ENCODE measurements at places on chromosomes 2 and 18. TPM values are rescaled to one million over a fixed set of nuclear protein-coding genes. Genes with fewer than 3 reads are reported as not detected.

Gene CDH19
- 1.3 TPM for polyA plus RNA-seq

Gene NOSTRIN
- polyA plus RNA-seq: 36.1 TPM

Gene OSBPL6
- 5.8 TPM for polyA plus RNA-seq

Gene UGT1A4
- not detected for polyA plus RNA-seq

Gene PAIP2B
- polyA plus RNA-seq: 19.7 TPM

Gene ANKRD62
- polyA plus RNA-seq: 0.20 TPM

Gene TGOLN2
- 126 TPM for polyA plus RNA-seq

Gene ASB18
- not detected for polyA plus RNA-seq

Gene RAB6C
- polyA plus RNA-seq: 1.7 TPM

Gene SLC23A3
- 17.3 TPM for polyA plus RNA-seq

Gene PIAS2
- polyA plus RNA-seq: 29.4 TPM

Gene DNAJC5G
- polyA plus RNA-seq: 1.1 TPM

Gene CROCC2
- 0.05 TPM for polyA plus RNA-seq

Gene BOK
- polyA plus RNA-seq: 24.8 TPM

Gene WDR12
- 112 TPM for polyA plus RNA-seq

DNA sequence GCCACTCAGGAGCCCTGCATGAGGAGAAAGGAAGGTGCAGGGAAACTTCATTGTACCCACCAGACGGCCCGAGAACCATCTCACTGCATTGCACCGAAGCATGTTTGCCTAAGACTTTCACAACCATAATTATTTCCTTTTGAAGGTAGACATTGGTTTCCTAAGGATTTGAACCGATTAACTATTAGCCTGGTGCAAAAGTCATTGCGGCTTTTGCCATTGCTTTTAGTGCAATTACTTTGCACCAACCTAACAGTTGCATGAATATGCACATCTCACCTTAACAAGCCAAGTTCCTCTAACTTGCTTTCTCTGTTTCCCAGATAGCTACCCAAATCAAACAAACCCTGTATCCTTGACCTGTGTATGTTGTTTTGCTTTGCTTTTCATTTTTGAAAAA lies 516.3 kb upstream of the ID2 start:
- DNase-seq: no peak

GRCh38 chr2:48445091-48445725 lies 84.7 kb upstream of the STON1 start:
- no peak for DNase-seq

DNA sequence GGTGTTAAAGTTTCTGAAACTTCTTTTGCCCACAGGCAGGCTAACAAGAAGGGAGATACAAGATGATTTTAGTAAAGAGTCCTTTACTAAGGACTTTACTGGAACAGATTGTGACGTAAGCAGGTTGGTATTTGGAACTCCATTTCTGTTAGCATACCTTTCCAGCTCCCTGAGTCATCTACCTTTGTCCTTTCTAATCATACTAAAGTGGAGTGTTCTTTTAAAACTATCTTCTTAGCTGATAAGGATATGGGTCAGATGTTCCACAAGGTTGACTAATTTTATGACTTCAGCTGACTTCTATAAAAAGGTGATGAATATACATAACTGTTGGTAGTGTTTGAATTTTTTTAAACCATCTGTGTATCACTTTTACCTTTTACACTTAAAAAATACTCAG lies 21.1 kb downstream of the UGP2 start:
- DNase-seq: no peak

DNA sequence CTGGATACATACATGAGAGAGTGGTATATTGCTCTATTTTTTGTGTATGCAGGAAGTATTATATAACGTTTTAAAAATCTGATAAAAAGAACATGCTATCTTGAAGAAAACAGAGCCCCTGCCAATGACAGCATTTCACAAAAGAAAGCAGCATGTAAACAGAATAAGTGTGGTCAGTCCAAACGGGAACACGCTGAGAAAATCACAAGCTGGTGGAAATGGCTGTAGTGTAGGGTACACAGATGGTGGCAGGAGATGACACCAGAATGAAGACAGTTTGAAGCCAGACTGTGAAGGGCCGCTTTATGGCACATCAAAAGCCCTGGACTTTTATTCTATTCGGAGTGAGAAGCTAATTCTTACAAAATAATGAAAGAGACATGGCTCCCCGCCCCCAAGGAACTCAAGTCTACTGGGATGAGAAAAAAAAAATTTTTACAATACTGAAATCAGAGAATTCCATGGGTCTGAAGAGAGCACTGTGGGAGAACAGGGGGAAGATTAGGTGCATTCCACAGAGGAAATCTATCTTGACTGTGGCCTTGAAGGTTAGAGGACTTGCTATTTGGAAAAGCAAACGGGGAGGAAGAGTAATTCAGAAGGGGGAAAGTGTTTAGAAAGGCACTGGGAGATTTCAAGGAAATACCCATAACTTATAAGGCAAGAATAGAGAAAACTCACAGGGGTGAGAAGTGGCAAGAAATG lies 217.7 kb upstream of the SMAD7 start:
- no peak for DNase-seq

DNA sequence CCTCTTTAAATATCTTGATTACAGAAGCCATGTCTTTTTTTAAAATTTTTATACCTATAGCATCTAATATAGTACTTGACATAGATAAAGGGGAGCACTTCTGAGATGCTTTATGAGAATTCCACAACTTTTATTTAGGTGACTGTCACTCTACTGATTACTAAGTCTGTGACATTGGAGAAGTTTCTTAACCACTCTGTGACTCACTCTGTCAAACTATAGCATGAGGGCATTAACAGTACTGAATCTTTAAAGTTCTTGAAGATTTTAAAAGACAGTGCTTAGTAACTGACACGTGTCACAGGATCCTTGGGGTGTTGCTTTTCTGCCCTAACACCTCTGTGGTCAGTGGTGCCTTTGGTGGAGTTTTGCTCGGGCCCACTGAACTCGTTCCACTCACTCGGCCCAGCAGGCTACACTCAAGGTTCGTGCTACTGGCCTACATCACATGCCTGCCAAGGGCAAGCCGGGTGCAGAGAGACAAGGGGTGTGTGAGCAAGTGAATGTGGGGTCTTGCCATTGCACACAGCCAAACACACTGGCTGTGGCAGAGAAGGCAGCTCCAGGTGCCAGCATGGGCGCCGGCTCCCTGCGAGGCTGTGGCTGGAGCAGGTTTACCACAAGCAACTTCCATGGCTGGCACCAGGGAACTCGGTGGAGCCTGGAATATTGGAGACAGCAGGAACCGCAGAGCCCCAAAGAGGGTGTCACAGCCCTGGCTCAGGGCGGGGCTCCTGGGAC lies 734.0 kb upstream of the CDH7 start:
- no peak for DNase-seq

- no peak for DNase-seq
Observed at GRCh38 chr18:63022429-63023022, 297.0 kb downstream of the BCL2 start.

DNA sequence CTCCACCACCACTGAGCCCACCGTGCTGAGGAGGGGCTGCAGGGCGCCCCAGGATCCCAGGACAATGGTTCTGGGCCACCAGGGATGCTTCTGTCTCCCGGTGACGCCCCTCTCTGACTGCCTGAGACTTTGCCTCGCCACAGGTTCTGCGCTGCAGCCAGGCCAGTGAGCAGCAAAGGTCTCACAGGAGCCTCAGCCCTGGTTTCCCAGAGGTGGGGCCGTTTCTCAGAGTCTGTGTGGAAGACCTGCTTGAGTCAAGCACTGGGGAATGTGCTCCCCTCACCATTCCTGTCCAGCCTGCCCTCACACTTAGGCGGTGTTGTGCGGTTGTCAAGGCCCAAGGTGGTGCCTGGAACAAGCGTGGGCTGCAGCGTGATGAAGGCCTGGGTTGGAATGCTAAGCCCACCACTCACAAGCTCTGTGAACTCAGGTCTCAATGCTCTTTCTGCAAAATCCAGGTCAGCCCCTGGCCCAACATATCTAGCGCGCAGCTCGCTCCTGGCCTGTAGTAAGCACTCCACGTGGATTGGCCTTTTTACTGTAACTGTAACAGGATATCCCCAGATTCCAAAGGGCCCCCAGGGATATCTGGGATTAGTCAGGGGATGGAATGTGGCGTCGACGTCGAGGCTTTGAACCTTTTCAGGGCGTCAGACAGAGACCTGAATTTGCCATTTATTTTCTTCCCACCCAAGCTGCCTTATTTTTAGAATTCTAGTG lies 47.6 kb downstream of the PLB1 start:
- no peak for DNase-seq

- DNase-seq: no peak
Observed at GRCh38 chr2:101729521-101730190, 32.1 kb downstream of the MAP4K4 start.

DNA sequence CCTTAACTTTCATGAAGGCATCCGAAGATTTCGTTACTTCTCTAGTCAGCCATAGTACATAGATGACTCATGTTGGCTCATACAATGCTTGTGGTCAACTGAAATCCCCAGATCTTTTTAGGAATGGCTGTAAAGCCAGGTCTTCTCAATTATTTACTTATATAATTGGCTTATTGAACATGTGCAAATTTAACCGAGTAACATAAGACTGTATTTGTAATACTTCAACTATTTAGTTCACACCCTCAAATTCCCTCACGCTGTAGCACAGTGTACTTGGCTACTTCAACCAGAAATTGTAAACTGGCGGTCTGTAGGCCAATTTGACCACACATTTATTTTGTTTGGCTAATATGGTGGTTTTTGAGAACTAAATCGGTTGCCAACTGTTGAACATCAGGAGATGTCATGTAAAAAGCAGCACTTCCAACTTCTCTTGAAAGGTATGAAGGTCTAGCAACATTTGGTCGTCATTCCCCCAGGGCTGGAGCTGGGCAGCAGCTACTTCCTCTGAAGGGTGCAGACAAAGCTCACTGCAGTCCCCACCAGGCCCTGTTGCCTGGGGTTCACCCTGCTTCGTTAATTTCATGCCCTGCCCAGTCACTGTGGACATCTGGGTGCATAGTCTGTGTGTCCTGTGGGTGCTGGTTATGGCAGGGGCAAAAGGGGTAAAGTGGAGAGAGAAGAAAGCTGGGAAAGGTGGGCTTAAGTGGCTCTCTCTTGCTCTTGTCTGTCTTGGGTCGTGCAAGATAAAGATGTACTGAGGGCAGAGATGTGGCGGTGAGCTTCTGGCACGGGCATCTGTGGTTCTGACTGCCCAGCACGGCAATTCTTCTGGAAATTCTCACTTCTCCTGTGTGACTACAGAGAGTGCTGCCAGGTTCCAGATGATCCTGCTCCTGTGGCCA lies 3.2 kb upstream of the SH3RF3 start:
- DNase-seq: no peak

- no peak for DNase-seq
Observed at GRCh38 chr2:151906633-151906998, 78.4 kb upstream of the ARL5A start.

- no peak for DNase-seq
Observed at GRCh38 chr2:43062058-43062457, 164.3 kb downstream of the ZFP36L2 start.

DNA sequence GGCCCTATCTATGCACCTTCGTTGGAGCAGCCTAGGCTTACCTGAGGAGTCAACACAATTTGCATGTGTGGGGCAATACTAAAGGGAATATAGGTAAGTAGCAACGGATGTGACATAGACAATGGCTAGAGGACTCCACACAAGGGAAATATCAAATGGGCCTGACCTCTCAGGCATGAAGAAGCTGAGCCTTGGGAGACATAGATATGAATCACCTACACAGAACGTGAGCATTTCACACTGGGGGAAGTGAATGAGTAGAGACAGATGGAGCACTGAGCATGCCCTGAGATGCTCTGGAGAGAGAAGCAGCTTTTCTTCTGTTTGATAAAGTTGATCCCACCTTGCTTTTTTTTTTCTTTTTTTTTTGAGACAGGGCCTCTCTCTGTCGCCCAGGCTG lies 97.9 kb downstream of the ATL2 start:
- no peak for DNase-seq

DNA sequence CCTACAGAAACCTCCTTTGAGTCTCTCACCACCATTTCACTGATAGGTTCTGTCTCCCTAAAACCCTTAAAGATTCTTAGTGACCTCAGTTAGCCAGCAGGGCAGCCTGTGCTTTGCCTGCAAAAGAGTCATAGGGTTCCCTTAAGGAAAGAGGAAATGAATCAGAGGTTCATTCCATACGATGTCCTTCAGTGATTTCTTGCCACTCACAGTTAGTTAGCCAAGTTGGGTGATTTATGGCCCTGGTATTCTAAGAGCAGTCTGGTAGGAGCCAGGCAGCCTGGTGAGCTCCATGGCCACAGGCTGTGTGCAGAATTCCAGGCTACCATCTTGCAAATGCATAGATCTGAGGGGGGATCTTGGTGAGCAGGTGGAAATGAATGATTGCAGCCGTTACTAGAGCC lies 18.7 kb upstream of the CCBE1 start:
- no peak for DNase-seq

- no peak for DNase-seq
Observed at GRCh38 chr18:27372386-27372785, 187.3 kb upstream of the CHST9 start.

GRCh38 chr2:141728886-141729285 lies 401.9 kb downstream of the LRP1B start:
- DNase-seq: no peak

GRCh38 chr2:123493687-123494086 lies 531.4 kb upstream of the CNTNAP5 start:
- no peak for DNase-seq

GRCh38 chr18:25284281-25284680 lies 67.7 kb downstream of the ZNF521 start:
- DNase-seq: no peak

GRCh38 chr18:25029802-25030201 lies 322.2 kb downstream of the ZNF521 start:
- DNase-seq: no peak

DNA sequence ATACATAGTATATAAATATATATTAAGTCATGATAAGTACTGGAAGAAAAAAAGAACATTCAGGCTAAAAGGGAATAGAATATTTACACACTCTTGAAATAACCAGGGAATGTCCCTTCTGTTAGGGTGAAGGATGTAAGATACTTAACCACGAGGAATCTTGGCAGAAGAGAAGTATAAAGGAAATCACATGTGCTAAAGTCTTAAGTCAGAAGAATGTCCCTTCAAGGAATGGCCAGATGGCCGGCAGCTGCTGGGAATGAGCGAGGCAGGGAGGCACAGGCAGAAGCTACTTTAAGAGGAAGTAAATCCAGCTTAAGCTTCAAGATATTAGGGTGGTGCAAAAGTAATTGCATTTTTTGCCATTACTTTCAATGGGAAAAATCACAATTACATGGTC lies 5.5 kb downstream of the CCDC102B start:
- peak; percentile 14 for DNase-seq
